ENCODE measurements at places on chromosomes 2 and 18.

GRCh38 chr18:11733031-11733430 lies 44.0 kb downstream of the GNAL start:
- DNase-seq: peak; percentile 59

DNA sequence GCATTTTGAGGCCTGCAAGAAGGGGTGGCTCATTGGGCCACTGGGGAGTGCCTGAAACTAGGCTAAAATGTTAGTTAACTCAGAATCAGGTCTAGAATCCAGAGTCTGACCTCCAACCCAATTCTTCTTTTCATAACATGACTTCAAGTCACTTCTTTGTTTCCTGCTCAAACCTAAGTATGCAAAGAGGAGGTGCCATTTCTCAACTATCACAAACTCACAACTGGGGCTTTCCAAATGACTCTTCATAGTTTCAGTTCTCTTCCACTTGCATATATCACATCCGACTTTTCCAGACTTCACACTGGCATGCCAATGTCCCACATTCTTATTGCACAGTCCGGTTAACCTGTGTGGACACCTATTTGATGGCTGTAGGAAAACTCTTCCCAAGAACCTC lies 211.6 kb downstream of the TCF4 start:
- no peak for DNase-seq

DNA sequence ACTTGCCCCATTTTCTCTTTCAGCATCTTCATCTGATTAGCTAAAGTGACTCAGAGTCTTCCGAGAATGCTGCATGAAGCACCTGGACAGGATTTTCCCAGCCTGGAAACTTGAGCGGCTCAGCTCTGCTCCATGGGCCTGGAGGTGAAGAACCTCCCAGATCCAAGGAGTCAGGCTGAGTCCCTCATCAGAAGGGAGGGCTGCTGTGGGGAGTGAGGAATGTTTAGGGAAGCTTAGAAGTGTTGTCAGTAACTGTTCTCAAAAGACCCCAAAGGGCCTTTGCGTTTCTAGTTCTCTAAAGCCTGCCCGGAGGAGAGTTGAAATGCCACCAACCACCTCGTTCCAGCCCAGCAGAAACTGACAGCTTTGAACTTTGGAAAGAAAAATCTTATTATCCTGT lies 157.1 kb downstream of the CLIP4 start:
- no peak for DNase-seq

- DNase-seq: peak; percentile 99
These were observed 174.0 kb downstream of the TGIF1 start for GRCh38 chr18:3623769-3624545.

DNA sequence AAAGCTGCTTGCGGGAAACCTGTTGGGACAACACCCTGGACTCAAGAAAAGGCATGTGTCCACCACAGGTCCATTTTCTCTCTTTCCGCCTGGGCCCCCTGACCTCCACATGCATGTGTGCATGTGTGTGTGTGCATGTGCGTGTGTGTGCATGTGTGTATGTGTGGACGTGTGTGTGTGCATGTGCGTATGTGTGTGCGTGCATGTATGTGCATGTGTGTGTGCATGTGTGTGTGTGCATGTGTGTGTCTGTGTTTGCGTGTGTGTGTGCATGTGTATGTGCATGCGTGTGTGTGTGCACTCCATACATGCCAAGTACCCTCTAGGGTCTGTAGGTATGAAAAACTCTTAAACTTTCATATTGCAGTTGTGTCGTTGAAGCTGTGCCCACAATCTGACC lies 16.3 kb downstream of the CAPN14 start:
- no peak for DNase-seq

- DNase-seq: no peak
These were observed 715 bp upstream of the MEMO1 start for GRCh38 chr2:32011485-32011960.

GRCh38 chr2:201167546-201167945 lies 15.4 kb upstream of the CASP10 start:
- no peak for DNase-seq

DNA sequence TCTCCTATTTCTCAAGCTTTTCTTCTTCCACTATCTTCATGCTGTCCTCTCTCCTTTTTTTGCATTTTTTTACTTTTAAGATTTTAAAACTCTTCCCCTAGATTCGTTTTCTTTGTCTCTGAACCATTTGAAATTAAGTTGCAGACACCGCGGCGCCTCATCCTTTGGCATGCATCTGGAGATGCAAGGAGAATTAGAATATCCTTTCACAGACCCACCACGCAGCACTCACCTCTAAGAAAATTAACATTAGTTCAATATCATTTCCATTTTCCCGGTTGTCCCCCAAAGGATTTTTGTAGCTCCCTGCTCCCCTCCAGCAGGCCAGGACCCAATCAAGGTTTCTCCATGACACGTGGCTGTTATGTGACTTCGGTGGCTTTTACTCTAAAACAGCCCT lies 88.8 kb downstream of the C1QL2 start:
- no peak for DNase-seq

- no peak for DNase-seq
These were observed 18.1 kb downstream of the CCNYL1 start for GRCh38 chr2:207729465-207729998.

- DNase-seq: peak; percentile 33
These were observed 5.8 kb upstream of the NT5DC4 start for GRCh38 chr2:112714836-112715631.

- DNase-seq: no peak
These were observed 139.3 kb downstream of the ACOXL start for GRCh38 chr2:110871637-110872036.

GRCh38 chr2:134705861-134706586 lies 12.8 kb downstream of the TMEM163 start:
- no peak for DNase-seq

All from fibroblast of the aortic adventitia (primary cell).